ENCODE measurements at places on chromosomes 3 and 15.

GRCh38 chr3:64685800-64686445 lies 1.9 kb downstream of the ADAMTS9 start:
- ATAC-seq = peak; percentile 77

DNA sequence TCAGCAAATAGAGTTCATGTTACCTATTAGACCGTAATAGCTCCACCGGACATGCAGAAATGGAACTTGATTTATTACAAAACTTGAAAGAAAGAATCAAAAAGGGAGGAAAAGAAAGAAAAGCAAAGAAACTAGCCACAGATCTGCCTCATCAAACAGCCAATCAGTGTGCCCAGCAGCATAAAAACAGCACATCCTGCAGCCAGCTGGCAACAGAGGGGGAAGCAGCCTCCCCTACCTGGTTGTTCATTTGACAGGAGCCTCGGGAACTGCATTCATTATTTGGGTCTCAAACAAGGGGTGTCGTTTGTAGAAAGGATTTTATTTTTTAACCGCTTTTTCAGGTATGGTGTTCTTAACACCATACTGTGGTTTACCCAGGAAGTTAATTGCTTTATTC lies 181.5 kb upstream of the TOPAZ1 start:
- ATAC-seq = no peak

DNA sequence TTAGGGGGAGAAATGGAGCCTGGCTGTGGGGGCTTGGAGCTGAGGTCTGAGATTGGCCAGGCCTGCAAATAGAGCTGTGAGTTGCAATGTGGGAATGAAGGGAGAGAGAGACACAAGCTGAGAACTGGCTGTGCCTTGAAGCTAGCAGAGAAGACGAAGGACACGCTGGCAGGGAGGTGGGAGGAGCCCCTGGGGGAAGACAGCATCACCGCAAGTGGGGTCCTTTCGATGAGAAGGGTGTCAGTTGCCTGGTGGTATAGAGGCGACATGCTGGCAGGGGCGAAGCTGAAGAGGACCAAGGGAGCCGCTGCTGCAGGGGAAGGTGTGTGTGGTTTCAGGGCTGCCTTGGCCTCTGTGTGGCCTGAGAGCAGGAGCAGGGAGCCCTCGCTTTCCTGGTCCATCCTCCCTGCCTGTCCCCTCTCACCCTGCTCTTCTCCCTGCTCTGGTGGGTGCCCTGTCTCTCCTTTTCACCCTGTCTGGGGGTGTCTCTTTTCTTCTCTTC lies 5.5 kb downstream of the RHCG start:
- ATAC-seq = no peak

DNA sequence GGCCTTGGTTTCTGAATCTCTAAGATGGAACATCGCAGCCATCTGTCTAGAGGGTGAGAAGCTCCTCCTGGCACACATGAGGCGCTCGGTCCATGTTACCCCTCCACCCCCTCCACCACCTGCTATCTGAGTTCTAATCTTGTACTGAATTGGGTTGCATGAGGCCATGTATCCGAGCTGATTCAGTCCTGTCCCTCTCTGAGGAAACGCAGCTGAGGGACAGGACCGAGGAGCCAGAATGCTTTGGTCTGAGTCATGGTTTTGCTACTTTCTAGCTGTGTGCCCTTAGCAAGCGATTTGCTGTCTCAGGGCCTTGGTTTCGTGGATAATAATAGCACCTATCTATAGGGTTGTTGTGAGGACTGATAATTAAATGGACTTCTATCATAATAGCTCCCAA lies 87.8 kb upstream of the SEC13 start:
- no peak for ATAC-seq

DNA sequence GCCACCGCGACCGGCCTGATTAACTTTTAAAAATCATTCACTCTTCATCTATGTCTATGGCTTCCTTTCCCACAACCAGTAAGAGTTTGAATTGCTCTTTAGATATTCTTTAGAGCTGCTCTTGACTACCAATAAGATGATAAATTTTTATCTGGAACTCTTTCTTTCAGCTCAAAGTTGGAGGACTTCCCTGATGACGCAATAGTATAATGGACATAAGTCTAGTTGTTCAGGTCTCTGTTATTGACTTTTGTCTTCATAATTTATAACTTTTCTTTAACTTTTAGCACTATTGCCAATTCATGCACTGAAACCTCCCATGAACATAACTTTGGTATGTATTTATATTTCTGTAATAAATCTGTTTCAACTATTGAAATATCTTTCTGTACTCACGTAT lies 61.3 kb upstream of the NLGN1 start:
- no peak for ATAC-seq

- ATAC-seq = no peak
These were observed 2.6 kb upstream of the HHATL start for GRCh38 chr3:42705058-42705767.

- no peak for ATAC-seq
These were observed 209.1 kb upstream of the NR2E3 start for GRCh38 chr15:71601038-71601834.

GRCh38 chr3:41265011-41265545 lies 65.8 kb downstream of the CTNNB1 start:
- ATAC-seq = no peak

DNA sequence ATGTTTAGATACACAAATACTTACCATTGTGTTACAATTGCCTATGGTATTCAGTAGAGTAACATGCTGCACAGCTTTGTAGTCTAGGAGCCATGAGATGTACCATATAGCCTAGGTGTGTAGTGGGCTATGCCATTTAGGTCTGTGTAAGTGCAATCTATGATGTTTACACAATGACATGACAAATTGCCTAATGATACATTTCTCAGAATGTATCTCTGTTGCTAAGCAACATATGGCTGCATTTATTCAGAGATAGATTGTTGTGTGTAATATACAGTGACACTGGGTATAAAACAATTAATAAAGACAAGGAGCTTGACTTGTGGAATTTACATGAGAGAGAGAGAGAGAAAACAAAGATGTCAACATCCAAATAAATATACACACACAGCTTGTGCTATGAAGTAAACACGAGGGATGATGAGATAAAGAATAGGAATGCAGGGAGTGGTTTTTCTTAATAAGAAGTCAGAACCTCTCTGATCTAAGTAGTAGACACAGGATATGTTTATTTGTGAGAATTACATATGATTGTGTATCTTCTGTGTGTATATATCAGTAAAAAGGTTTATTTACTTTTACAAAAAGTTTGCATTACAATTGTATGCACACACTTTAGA lies 110.0 kb downstream of the KCNAB1 start:
- ATAC-seq = peak; percentile 55

DNA sequence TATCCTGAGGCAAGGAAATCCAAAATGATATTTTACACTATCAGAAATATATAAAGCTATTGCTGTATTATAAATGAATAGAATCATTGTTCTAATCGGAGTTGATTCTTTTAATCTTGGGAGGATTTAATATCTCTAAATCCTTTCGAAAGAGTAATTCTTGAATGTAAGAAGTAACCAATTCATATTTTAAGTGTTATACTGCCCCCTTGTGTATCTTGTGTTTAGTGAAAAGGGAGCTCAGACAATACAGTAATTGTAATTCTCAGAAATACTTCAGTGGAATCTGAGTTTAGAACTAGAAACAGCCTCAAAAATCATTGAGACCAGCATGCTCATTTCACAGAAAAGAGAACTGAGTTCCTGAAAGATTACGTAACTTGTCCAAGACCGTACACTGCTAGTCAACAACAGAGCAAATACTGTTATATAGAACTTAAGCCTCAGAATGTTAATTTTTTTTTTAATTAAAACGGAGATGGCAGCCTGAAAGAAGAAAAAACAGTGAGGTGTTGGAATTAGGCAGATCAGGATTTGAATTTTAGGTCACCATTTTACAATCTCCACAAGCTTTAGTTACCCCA lies 42.9 kb downstream of the PLCH1 start:
- ATAC-seq = peak; percentile 90

- ATAC-seq = peak; percentile 39
These were observed 519.1 kb downstream of the FOXP1 start for GRCh38 chr3:71064291-71064955.

GRCh38 chr15:42191610-42192346 lies 16.3 kb downstream of the VPS39 start:
- ATAC-seq = no peak

DNA sequence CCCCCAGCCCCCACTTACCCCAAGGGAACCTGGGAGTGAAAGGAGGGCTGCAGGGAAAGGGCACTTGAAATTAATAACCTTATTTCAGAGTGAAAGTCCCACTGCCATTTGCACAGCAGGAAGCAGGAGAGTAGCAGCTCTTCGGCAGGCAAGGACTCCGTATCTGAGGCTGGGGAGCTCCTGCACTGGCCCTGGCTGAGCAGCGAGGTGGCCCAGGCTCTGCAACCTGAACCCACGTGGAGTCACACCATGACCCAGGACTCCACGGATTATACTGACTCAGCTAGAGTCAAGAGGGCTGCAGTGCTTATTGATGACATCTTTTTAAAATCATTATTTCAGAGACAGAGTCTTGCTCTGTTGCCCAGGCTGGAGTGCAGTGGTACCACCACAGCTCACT lies 214.5 kb downstream of the XXYLT1 start:
- ATAC-seq = no peak

- ATAC-seq = no peak
These were observed 60.4 kb upstream of the TNFAIP8L3 start for GRCh38 chr15:51155016-51155580.

- ATAC-seq = no peak
These were observed 889.2 kb downstream of the MCTP2 start for GRCh38 chr15:95120595-95120994.

- ATAC-seq = no peak
These were observed 116.1 kb downstream of the ANP32A start for GRCh38 chr15:68704496-68705021.

DNA sequence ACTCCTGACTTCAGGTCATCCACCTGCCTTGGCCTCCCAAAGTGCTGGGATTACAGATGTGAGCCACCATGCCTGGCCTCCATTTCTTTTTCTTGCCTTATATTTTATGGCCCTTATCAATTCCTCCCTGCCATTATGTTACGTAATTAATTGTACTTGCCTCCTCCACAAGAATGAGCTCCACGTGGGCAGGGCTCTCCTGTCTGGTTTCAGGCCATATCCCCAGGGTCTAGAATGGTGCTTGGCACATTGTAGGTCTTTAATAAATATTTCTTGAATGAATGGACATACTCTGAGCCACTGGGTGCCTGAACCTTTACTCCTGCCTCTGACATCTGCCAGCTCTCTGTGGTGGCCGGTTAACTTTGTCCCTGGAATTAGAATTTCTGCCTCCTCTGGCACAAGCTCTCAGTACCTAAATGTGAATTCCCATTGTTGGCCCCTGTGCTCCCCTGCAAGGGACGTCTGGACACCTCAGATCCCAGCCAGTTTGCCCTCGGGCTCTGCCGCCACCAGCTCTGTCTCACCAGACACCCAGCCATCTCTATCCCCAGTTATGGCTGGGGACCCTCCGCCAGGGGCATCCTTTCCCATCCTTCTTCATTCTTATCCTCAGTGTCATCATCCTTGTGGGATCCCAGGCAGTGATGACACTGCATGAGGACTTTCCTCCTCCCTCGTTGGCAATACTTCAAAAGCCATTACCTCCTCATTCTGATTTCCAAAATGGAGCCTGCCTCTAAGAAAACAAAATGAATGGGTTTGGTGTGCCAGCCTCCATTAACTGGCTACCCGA lies 165.6 kb upstream of the SMAD3 start:
- ATAC-seq = no peak

DNA sequence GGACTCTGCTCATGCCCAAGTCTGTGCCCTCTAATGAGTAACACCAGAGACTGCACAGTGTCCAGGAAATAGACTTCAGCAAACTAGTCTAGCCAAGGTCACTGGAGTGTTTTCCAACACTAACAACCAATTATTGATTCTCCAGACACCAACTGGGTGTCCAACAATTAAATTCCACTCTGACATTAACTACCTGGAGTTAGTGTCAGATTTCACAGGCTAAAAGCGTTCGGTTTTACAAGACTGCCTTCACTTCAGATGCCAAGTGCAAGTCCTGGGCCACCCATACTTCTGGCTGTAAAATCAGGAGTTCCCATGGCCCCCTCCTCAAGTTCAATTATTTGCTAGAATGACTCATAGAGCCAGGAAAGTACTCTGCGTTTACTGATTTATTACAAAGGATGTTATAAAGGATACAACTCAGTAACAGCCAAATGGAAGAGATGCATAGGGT lies 20.8 kb upstream of the CFAP161 start:
- ATAC-seq = no peak

DNA sequence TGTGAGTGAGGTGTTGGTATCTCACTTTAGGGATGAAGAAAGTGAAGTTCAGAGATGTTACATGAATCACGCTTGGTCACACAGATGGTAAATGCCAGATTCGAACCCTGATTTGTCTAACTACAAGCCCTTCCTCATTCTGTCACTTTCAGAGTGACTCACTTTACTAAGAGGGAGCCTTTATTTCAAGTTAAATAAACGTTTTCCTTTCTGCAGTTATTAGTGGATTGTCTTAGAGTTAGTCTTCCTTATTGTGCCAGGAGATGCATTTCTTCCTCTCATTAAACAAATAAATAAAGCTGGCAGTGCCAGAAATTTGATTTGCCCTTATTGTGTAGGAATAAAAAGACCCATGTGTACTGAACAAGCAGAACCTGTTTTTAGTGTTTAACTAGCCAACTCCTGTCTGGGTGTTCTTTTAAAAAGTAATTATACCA lies 162.5 kb downstream of the AKAP13 start:
- ATAC-seq = no peak

DNA sequence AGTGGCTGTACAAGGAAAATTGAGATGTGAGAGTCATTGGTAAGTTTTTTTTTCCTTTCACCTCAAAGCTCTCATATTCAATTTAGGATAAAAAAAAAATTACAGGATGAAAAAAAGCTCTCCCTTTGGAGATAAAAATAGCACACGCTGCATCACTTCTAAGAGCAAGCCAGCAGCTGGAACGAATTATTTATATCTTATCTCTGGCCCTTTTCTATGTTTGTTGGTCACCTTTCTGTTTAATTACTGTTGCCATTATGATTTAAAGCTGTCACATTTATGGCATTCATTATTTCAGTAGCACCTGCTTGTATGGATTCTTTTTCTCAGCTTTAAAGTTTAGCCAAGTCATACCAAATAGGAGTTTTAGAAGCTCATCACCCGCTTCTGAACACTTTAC lies 171.6 kb upstream of the PDZRN3 start:
- peak; percentile 41 for ATAC-seq
